CD4-positive, alpha-beta T cell treated with Interleukin-17A for 4 hours (primary cell): ENCODE measurements at places on chromosomes 2 and 18.

GRCh38 chr2:172996387-172996961, 79.2 kb upstream of the MAP3K20 start:
- DNase-seq = no peak

DNA sequence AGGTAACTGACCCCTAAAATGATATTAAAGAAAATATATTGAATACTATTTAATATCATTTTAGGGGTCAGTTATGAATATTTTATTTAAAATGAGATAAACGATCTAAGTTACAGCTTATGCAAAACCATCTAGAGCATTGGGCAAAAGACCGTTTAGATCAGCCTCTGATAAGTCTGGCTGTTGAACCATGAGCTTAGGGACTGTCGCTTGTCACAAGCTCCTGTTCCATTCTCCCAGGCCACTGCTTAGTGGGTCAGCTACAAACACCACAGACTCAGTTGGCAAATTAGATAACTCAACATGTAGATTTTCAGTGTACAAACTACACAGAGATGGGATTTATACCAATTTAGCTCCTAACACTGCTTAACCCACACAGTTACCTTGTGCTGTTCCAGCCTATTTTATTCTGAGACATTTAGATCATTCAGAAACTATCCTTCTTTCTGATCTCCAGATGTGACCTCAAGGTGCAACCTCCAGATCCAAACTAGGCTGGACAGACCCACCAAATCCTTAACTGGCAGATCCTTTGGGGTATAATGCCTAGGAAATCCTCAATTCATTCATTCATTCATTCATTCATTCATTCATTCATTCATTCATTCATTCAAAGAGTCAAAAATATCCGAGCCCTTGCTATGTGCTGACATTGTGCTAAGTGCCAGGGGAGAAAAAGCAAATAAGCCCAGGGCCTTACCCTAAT, 82.8 kb downstream of the HRH4 start:
- DNase-seq = no peak

DNA sequence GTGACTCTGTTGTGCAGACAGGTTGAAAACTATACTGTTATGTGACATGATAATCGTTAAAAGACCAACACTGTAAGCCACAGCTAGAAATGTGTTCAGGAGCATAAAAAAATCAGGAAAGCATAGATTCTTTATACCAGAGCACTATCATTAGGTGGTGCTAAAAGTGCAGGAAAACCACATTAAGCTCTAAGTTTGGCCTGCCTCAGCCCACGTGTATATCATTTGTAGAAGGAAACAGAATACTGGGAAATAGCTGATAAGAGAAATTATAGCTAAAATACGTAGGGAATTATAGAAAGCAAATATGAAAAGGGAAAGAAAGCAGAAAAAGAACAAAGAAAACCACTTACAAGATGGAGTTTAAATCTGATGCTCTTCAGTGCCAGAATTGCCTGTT, 26.5 kb upstream of the C2orf74 start:
- peak; percentile 5 for DNase-seq

DNA sequence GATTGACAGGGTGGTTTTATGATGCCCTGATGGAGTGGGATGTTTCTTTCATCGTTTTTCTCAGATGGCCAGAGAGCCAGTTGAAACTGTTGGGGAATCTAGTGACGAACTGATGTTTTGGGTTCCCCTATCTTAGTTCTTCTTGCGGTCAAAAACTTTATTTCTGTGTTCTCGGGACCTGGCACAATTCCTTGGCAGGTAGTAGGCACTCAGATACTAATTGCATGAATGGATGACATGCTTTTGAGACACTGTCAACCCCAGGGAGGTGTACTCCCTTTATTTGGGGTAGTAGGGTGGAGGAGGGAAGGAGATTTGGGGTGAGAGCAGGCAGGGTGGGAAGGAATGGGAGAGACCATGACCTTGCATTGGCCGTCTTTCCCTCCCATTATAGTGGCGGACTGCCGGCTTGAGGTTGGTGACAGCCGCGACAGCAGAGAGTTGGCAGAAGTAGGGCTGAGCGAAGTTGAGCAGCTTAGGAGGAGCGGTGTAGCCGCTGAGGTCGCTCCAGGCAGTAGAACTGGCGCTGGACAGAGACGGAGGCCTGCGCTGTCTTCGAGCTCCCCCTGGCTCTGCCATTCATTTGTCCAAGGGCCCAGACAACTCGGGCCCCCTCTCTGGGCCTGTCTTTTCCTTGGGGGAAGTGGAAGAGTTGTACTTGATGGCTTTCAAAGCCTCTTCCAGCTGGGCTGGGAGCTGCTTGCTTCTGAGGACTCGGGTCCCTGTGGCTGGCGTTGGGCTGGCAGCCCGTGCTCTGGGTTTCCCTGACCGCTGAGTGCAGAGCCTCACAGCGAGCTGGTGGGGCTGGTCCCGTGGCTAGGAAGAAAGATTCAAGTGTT, 2.6 kb downstream of the TET3 start:
- DNase-seq = peak; percentile 71
